ENCODE measurements at places on chromosomes 3 and 15.
A peak's percentile ranks its signal among the peaks of the same experiment; 100 is the strongest.

DNA sequence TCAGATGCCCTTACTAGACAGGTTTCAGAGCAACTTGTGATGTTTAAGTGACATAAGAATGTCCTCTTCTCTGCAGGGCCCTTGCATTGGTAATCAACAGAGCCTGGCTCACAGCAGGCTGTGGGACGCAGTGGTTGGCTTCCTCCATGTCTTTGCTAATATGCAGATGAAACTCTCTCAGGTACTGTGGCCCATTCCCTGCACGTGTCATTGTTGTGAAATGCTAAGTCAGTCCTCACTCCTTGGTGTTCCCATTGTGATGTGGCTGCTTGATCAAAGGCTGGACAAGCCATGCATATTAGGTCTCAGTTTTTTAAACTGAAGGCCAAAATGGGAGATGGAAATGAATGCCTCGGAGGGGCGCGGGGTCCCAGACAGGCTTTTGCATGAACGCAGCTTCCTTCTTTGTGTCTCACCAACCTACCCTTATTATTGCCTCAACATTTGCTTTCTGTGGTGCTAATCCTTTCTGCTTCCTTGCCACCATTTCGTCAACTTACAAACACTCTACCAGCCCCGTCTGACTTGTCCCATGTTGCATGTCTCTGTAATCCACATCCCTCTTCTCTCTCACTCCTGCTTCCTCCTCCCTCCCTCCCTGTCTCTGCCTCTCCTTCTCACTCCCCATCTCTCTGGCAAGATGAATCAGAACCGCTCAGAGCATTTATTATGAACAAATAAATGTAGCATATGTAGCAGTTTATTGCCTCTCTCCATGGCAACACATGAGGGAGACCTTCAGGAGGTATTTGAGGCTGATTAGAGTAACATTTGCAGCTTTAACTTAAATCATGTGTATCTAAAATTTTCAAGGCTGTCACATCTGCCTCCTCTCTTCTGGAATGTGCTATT, 133.2 kb upstream of the CHRM5 start:
- DNase-seq: no peak

- peak; percentile 13 for DNase-seq
These were observed 1.4 kb downstream of the IGF1R start for GRCh38 chr15:98649472-98650416.

DNA sequence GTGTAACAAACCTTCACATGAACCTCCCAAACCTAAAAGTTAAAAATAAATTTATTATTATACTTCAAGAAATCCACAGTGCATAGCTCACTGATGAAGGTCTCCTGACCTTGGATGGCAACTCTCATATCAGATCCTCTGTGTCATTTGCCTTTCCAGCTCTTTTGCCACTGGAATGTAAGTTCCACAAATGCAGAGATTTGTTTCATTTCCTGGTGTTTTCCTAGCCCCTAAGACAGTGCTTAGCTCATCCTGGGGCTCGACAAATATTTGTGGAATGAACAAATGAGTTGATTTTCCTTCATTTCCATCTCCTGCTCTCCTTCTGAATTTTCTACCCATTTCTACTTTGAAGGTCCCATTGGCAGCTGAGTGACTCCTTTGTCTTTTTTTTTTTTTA, 56.0 kb downstream of the FRMD4B start:
- DNase-seq: no peak

- DNase-seq: no peak
These were observed 516.9 kb downstream of the GABRG3 start for GRCh38 chr15:27487846-27488245.

GRCh38 chr15:31222773-31223341, 103.8 kb upstream of the KLF13 start:
- DNase-seq: no peak

DNA sequence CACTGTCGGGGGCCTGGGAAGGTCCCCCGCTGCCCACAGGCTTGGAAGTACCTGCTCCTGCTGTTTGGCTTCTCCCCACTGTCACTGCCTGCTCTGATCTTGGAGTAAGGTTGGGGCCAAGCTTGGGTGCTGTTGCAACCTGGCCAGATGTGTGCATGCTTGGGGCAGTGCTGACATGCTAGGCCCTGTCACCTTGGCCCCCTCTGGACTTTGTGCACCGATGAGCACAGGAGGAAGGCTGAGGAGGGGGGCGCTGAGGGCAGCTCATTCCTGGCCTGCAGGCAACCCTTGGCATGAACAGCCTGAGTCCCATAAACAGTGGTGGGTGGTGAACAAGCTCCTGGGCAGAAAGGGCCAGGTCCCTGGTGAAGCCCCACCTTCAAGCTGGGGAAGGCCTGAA, 4.0 kb upstream of the XCR1 start:
- no peak for DNase-seq

DNA sequence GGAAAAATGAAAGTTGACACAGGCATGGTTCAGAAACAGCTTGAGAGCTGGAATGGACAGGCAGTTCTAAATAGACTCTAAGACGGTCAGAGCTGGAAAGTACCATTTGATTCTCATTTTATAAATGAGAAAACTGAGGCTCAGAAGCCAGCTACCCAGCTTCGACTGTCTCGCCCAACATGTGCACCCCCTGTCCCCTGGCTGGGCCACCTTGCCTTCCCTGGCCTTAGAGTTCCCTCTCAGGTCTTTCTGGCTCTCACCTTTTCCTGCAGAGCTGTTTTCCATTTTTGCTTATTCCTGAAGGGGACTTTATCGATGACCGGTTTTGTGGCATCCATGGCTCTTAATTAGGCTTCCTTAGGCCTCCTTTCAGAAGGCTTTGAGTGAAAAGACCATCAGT, 17.3 kb upstream of the DOCK3 start:
- DNase-seq: no peak

DNA sequence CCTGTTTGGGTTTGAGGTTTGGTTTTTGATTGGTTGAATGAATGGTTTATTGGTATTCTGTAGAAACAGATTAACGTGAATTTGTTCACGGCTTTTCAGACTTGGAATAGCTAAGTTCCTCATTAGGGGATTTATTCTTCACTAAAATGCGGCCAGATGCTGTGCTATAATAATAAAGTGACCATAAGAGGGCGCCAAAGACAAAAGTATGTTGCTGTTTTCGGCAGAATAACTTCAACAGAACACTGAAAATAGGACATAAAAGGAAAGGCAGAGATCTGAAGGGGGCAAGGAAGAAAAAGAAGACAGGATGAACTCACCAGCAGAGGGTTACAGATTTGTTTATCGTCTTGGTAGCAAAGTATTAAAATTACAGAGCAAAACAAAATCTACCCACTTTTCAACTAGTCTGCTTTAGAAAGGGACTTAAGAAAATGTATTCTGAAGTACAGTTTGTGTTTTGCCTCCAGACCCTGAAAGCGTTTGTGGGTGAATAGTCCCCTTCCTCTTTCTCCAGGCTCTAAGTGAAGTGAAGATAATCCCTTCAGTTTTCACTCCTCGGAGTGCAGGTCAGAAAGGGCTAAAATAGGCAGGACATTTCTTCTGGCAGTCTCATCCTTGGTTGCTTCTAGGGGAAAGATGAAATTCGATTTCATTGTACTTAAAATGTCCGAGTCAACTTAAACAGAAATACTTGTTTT, 147.6 kb downstream of the IL20RB start:
- DNase-seq: no peak

- no peak for DNase-seq
These were observed 98.7 kb downstream of the SMAD6 start for GRCh38 chr15:66800584-66801235.

GRCh38 chr3:173584093-173584837, 186.7 kb downstream of the NLGN1 start:
- DNase-seq: no peak

- no peak for DNase-seq
These were observed 33.3 kb upstream of the HACD2 start for GRCh38 chr3:123618076-123618708.

DNA sequence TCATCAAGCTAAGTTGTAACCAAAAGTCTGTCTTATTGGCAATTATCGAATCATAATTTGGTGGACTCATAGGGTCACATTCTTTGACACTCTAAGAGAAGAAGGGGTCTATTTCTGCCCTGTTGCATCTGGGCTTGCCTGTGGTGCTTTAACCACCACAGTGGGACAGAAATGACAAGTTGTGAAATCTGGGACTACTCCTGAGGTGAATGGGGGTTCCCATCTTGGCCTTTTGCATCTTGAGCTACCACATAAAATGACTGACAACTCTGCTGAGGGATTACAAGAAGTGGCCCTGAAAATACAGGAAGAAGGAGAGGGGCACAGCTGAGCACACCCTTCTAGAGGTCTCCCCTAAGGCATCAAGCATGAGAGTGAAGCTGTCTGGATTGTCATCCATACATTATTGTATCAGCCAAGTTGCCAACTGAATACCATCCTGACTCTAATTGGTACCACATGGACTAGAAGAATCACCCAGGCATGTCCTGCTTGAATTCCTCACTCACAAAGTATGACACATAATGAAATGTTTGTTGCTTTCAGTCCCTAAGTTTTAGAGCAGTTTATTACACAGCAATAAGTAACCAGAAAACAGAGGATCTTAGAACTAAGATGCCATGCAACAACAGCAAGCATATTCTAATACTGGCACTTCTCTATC, 306.5 kb downstream of the ROBO1 start:
- DNase-seq: no peak

DNA sequence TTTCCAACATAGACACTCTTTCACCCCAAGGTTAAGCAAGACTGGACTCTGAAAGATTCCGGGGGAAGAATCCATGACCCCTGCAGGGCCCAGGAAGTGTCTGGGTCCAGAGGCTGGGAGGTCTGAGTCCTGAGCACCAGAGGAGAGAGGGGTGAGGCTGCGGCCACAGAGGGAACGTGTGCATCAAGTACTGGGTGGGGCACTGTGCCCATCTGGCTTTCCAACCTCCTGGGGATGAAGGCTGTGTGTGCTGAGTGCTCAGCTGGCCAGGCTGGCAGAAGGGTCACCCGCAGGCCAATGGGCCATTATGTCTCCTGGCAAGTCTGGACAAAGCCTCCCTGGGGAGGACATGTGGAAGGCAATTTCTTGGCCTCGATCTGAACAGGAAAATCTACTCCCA, 3.3 kb downstream of the CHRNA3 start:
- no peak for DNase-seq

- DNase-seq: no peak
These were observed 9.7 kb upstream of the SCAANT1 start for GRCh38 chr3:63921741-63922482.

- DNase-seq: no peak
These were observed 42.0 kb downstream of the SST start for GRCh38 chr3:187628169-187628568.

- no peak for DNase-seq
These were observed 4.2 kb downstream of the ALG1L2 start for GRCh38 chr3:130085881-130086280.
